ENCODE measurements at places on chromosomes 2 and 18.

- no peaks in the 10 kb centered on the region for H3K27me3 ChIP-seq
- peak overlapping the region; percentile 94 for H3K27ac ChIP-seq
- peaks cover 7% of the 10 kb centered on the region for H3K36me3 ChIP-seq
- H3K4me3 ChIP-seq = no peak overlapping the region
Observed at GRCh38 chr18:32095900-32096229, 4.2 kb downstream of the RNF138 start.

DNA sequence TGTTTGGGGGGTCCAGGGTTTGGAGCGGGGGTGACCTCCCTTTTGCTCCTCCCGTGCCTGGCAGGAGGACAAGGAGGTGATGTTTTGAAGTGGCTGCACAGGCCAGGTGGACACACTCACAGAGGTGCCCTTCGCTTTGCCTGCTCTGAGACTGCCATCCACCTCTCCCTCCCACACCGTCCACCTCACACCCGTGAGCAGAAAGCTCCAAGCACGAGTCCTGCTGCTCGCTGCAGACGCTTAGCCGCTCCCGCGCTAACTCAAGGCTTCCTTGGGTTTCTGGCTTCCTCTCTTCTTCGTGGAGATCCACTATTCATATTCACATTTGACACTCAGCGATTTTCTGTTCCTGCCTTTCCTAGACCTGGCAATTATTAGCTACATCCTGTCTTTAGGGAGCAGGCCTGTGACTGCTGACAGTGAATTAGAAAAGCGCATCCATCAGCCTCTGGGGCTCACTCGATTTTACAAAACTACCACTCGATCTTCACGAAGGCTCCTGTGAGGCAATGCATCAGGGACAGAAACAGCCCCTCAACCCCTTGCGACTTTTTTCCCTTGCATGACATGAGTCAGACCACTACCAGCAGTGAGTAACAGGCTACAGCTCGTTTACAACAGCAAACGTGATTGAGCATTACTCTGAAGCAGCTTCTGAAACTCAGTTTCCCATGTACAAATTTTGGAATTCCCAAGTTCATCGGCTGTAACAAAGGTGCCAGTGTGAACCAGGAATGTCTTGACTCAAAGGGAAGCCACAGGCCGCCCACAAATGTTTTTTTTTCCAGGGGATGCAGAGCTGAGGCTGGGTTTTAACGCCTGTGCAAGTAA lies 238.7 kb upstream of the SOX11 start:
- no peak for DNase-seq
- H3K36me3 ChIP-seq = no peaks in the 10 kb centered on the region
- no peak overlapping the region for H3K4me3 ChIP-seq
- no peaks in the 10 kb centered on the region for H3K27me3 ChIP-seq
- H3K4me1 ChIP-seq = no peaks in the 10 kb centered on the region

DNA sequence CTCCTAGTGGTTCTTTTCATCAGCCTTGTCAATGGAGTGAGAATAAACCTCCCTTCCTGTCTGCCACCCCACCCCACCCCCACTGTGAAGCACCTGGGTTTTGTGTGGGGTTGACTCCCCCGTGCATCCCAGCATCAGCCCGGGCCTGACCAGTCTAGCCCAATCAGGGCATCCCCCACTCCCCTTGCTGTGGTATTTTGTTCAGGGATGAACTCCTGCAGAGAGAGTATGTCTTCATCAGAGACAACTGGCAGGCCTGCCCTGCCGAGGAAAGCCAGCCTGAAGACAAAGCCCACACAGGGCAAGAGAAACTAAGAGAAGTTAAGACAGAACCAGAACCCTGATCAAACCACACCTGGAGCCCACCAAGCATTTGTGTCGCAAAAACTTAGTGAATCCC lies 36.7 kb upstream of the RMP24 start:
- H3K27ac ChIP-seq = no peak overlapping the region
- DNase-seq = no peak
- no peaks in the 10 kb centered on the region for H3K36me3 ChIP-seq
- H3K4me1 ChIP-seq = no peaks in the 10 kb centered on the region
- H3K4me3 ChIP-seq = no peak overlapping the region

DNA sequence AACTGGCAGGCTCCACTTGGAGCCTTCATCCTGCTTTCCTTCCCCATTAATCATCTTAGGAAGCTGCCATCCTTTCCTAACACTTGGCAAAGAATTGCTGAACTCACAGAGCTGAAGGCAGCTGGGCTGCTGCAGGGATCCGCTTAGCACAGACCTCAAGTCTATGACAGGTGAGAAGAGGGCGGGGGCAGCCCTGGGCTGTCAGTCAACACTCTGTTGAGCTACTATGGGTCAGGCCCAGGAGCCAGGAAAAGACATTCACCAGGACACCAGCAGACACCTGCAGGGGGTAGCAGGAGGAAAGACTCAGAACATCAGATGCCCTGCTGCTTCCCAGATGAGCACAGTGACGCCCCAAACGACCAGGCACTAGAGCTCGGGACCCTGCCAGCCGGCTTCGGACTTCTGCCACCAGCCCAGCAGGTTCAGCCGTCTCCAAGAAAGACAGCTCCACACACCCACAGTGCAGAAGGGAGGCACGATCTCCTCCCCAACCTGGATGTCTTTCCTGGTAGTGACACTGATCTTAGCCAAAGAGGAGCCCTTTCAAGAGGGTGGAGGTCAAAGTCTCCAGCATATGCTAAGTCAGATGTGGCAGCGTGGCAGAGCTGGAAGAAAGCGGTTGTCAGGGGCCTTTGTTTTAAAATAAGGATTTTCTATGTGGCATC lies 55.2 kb downstream of the SNORC start:
- peaks cover 47% of the 10 kb centered on the region for H3K27me3 ChIP-seq
- peak overlapping the region; percentile 35 for H3K4me3 ChIP-seq
- H3K4me1 ChIP-seq = peaks cover 8% of the 10 kb centered on the region
- no peak for DNase-seq

- H3K4me3 ChIP-seq = no peak overlapping the region
- no peak overlapping the region for H3K27ac ChIP-seq
- peaks cover 18% of the 10 kb centered on the region for H3K27me3 ChIP-seq
- peaks cover 8% of the 10 kb centered on the region for H3K36me3 ChIP-seq
Observed at GRCh38 chr2:31402388-31402787, 12.2 kb downstream of the XDH start.
